NCI-H446 treated with DMSO at 0.1 percent for 48 hours (cell line): ENCODE measurements at places on chromosomes 1 and 21.

DNA sequence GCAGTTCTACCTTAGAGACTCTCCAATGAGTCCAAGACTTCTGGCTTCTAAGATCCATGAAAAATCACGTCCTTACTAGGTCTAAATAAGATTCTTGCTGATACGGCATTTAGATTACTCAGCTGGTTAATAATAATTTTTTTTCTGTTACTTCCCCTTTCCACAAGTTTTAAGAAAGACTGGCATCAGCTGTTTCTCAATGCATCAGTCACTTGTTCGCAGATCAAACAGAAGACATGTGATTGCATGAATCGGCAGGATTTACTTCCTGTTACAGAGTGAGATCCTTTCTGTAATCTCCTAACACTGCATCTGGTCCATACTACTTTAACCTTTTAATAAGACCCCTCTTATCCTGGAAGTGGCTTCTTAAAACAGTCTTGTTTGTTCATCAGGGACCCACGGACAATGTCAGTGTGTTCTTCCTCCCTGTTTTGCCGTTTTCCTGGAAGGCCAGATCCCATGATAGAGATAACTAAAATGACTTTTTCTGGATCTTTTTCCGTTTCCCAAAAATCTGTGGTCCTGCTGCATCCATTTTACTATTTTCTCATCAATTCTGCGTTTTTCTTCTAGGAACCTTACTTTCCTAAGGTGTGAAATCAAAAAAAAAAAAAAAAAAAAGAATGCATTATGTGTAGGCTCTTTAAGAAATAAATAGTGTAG, 6.1 kb downstream of the NPL start:
- no peak for DNase-seq

DNA sequence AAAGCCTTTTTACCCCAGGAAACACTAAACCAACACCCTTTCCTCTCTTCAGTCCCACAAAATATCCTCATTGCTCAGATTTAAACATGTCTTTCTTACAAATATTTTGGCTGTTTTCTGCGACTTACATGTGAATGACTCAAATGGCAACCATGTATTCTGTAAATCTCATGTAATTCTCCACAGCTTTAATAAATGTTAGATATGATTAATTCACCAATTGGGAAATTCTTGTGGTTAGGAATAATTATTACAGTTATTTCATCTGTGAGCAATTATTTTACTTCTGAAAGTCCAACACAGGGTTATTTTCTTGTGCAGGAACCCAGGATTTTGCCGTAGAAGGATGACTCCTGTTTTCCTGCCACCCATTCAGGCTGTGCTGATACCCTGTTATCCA, 431.5 kb downstream of the LMO4 start:
- no peak for DNase-seq

- DNase-seq = no peak
Observed at GRCh38 chr1:220160027-220160426, 66.1 kb downstream of the IARS2 start.

DNA sequence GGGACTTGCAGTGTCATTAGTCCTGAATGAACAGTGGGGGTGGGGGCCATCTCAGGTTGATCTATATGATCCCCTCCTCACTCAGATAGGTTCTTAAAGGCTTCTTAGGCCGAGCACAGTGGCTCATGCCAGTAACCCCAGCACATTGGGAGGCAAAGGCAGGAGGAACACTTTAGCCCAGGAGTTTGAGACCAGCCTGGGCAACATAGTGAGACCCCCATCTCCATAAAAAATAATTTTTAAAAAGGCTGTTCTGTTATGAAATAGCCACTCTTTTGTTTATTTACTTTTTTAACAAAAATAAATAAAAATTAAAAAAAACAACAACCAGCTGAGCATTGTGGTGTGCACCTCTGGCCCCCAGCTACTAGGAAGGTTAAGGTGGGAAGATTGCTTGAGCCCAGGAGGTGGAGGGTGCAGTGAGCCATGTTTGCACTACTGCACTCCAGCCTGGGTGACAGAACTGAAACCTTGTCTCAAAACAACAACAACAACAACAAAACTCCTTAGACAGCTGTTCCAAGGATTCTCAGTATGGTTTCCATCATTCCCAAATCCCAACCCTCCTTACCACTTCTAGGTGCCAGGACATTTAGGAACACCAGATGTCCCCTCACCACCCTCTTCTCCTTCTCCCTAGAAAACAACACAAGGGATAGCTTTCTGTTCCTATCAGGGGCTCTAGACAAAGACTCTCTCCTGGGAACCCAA, 2.0 kb upstream of the TRAPPC3 start:
- no peak for DNase-seq

DNA sequence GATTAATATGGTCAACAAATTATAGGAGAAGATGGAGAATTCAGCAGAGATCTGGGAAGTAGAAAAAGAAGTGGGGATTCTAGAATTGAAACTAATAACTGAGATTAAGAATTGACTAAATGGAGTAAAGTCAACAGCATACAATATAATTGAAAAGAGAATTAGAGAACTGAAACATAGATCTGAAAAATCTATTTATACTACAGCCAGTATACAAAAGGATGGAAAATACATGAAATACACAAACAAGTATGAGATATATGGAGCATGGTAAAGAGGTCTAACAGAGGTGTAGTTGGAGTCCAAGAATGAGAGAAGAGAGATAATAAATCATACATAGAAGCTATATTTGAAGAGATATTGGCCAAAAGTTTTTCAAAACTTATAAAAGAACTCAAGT, 235.2 kb downstream of the FGGY start:
- DNase-seq = no peak

DNA sequence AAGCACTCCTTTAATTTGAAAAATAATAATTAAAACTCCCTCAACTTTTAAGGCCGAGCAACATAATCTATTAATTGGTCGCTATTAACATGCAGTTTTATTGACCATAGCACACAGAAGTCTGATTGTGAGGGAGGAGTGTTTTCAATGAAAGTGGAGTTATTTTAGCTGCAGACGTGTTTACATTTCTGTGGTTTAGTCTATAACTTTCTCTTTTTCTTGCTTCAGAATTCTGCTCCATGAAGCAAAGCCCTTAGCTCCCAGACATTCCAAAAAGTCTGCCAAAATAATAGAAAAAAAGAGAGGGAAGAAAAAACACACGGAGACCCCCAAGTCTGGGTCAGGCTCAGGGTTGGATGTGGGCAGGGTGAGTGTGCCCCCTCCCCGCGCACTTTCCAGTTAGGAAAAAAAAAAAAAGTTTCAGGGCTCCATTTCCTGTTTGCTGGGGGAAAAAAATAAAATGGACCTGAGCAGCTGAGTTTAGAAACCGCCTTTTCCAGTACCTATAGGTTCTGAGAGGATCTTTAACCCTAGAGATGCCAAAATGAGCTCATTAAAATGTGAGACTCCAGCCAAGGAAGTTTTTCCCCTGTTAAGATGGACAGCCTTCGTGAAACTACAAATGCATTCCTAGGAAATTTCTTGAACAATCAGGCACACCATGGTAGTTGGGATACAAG, 143.7 kb upstream of the ETS2 start:
- no peak for DNase-seq

- no peak for DNase-seq
Observed at GRCh38 chr1:2127187-2128145, 67.1 kb downstream of the FAAP20 start.

DNA sequence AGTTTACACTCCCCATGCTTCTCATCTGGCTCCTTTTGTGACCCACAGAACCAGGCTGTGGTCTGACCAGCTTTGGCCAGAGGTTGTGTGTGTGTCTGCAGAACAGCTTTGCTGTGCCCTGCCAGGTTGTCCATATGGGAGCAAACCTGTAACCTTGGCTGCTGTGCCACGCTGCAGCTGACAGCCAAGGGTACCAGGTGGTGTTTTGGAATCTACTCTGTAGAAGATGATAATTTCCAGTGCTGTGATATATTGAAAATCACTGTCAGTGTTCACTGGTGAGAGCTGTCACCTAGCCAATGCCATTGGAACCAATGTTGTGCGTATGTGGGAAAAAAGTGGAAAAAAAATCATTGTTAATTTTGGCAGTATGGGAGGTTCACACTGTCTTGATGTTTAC, 18.2 kb downstream of the CENPF start:
- no peak for DNase-seq

- DNase-seq = no peak
Observed at GRCh38 chr1:239061770-239062169, 324.6 kb upstream of the CHRM3 start.

DNA sequence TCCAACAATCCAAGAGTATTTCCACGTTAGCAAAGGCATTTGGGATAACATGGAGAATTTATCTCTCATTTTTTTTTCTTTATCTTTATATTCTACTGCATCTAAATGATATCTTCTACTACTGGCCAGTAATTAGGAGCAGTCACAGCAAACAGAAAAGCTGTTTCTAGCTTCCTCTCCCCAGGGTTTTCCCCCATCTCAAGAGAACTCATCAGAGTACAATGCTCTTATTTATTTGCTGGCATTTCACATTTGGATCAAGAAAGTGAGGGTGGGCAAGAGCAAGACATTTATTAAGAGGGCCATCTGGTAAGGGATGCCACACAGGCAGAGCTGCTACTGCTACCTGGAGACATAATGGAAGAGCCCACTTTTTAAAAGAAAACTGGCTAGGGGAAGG, 368.2 kb downstream of the USH2A start:
- no peak for DNase-seq

DNA sequence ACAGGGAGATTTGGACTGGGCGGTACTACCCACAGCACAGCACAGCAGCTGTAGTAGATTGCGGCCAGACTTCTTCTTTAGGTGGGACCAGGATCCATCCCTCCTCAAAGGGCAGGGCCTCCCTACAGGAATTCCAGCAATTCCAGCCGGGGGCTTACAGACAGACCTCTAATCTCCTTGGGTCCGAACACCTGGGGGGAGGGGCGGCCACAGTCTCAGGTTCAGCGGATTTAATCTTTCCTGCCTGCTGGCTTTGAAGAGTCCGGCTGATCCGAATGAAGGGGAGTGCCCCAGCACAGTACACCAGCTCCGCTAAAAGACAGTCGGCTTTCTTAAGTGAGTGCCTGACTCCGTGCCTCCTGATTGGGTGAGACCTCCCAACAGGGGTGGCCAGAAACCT, 1708.5 kb downstream of the BRINP3 start:
- DNase-seq = no peak

DNA sequence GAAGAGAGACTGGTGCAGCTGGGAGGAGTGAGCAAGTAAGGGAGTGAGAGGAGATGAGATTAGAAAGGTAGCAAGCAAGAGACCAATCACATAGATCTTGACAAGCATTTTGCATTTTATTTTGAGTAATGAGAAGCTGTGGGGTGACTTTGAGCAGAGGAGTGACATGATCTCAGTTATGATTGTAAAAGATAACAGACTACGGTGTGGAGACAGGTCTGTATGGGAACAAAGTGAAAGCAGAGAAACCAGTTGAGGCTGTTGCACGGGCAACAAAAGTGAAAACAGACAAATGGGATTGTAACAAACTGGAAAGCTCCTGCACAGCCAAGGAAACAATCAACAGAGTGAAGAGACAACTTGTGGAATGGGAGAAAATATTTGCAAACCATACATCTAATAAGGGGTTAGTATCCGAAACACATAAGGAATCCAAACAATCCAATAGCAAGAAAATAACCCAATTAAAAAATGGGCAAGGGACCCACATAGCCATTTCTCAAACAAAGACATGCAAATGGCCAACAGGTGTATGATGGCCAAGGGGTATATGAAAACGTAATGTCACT, 68.4 kb downstream of the SNRPE start:
- DNase-seq = no peak

- no peak for DNase-seq
Observed at GRCh38 chr1:32622806-32623681, 27.3 kb downstream of the ZBTB8OS start.

DNA sequence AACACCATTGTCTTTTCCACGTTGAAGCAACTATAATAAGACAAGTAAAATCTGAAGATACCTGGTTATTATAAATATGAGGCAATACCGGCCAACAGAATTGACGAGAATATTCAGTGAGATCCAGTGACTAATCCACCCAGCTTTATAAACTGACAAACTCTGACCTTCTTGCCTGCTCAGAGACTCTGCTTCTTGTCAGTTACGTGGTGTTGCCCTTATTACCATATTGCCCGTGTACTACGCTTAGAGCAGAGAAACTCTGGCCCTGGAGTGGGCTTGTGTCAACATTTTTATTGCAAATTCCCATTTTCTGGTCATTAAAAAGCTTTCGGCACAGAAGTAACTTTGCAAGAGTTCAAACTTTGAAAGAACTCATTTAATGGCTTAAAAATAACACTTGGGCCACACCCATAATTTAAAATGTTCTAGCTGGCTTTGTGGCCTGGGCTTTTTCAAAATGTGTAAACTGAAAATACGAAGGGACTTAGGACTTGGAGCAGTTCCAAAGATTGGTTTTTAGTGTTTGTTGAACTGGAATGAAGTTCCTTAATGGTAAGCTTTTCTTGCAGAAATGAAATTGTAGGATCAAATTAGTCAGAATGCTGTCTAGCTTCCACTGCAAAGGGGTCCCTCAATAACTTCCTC, 266.2 kb downstream of the LMO4 start:
- DNase-seq = peak; percentile 27
